Kidney epithelial cell (primary cell): ENCODE measurements at places on chromosomes 1 and 21.

DNA sequence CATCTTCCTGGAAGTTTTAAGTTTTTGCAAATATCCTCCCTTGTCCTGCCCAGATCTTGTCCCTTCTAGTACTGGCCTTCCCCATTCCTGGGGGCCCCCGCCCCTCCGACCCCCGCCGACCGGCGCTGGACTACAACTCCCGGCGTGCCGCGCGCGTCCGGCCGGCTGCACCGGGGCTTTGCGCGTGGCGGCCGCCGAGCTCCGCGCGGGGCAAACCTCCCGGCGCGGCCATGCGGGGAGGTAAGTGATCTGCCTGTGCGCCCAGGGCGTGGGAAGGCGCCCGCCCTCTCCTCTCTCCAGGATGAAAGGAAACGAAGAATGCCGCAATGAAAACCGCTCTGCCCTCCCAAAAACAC lies 3.2 kb upstream of the SAMD13 start:
- no peak for DNase-seq

DNA sequence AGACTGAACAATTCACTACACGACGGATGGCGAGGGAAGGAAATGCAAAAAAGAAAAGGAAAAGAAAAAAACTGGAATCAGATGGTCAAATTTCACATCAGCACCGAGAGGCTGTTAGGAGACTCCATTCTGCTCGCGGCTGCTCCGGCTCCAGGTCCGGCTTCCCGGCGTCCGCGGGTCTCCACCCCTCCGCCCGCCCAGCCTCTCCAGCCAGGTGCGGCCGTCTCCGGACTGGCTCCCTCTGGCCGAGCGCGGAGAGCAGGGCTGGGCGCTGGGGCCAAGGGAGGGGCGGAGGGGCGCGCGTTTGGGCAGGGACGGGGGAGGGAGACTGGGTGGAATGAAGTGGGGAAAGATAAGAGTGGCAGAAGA lies 332 bp downstream of the KCNJ6 start:
- DNase-seq = no peak

DNA sequence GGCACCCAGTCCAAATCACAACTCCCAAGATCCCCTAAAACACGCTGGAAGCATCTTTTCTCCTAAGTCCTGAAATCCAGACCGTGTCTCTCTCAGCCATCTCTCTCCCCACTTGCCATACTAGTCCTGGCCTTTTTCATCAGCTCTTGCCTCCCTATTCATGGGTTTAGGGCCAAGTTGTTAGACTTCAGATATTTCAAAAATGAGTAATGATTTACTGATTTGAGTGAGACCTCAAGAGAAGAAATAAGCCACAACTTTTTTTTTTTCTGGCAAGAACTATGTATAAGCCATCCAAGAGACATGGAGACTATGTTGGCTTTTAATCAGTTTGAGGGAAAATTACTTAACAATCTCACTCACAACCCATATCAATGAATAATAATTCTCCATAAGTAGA lies 62.5 kb downstream of the TBX15 start:
- no peak for DNase-seq

- no peak for DNase-seq
Measured at GRCh38 chr1:187617776-187618175, 789.0 kb downstream of the PLA2G4A start.

DNA sequence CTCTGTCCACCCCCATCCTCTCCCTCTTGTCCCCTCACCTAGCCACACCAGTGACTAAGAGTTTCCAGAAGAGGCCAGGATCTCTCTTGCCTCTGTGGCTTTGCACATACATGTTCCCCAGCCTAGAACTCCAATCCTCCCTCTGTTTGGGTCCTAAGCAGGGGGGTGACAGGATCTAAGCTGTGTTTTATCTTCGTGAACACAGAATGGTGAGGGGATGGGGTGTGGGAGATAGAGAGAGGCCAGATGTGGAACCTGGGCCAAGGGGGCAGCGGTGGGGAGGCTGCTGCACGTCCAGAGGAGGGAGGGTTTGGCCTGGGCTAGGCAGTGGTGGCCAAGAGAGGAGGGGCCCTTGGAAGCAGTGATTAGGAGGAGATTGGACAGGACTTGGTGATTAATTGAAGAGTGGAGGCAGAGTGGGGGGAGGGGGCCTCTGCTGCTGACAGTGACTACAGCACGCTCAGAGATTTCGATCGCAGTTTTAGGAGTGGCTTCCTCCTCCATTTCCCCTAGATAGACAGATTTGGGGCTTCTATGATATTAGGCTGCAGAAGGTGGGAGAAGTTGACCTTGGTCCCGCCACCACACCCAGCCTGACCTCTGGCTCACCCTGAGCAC lies 17.1 kb upstream of the ADGRB2 start:
- no peak for DNase-seq

- DNase-seq = no peak
Measured at GRCh38 chr1:112402682-112403643, 6.9 kb downstream of the CTTNBP2NL start.

GRCh38 chr1:18849261-18849711 lies 10.2 kb downstream of the TAS1R2 start:
- DNase-seq = no peak

DNA sequence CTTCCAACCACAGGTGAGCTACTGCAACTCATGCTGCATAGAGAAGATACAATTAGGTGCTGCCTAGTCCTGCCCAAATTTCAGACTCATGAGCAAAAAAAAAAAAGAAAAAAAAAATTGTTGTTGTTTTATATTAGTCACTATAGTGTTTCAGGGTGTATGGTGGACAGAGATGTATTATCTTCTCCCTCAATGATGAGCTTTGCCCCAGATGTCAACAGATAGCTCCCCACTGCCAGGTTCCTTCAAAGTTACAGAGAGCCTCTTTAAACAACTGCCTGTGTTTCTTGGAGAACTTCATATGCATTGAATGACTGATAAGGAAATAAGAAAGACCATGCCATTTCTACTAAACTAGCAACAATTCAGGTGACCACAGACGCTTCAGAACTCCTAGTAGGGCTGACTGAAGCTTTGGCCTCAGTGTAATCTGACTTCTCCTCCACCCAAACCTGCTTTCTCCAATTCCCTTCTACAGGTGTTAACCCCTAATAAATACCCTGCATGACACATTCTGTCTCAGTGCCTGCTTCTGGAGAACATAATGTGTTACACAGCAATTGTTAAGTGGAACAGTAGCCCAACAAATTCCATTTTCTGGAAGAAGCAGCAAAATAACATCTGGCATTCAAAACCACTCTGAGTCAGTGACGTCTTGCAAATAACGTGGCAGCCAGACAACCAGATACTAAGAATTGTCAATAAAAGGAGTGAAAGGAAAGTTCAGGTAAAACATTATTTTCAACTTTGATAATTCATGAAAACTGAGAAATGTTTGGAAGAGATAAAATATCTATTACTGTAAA lies 147.7 kb downstream of the CDC42BPA start:
- no peak for DNase-seq

GRCh38 chr21:17576080-17576835 lies 36.4 kb downstream of the BTG3 start:
- DNase-seq = no peak

DNA sequence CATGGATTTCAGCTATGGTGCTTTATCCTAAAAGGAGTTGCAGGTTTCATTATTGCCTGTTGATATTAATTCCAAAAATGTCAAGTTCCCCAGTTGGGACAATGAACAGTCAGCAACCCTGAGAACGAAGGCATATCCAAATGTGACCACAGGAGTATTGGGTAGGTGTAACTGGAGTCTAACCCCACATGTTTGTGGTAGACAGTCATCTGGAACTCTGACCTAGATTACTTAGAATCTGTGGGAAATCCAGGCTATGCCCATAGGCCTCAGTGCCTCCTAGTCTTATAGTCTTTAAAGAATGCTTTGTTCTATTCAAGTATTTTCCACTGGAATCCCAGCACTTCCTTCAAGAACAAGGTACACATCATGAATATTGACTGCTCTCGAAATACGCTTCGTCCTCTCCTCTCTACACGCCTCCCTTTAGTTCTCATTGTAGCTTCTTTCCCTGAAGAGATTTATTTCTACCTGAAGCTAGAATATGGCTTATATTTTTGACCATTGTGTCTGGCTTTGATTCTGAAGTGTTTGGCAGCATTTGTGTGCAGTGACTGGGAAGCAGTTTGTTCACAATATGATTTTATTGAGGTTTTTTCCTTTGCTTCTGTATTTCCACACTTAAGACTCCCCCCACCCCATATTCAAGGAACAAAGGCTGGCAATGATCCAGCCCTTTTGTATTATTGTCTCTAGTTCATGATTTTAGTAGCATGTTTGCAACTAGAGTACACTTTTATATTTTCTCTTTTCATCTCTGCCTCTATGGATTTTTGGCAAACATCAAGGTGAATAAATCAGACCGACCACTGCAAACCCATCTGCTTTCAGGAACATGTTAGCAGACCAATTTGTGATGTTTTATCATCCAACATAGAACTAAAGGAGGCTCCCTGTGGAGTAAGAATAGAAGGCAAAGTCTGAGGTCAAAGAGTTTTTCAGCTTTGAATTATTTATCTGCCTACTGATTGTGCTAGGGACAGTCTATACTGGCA lies 178.6 kb downstream of the GPR52 start:
- peak; percentile 12 for DNase-seq

DNA sequence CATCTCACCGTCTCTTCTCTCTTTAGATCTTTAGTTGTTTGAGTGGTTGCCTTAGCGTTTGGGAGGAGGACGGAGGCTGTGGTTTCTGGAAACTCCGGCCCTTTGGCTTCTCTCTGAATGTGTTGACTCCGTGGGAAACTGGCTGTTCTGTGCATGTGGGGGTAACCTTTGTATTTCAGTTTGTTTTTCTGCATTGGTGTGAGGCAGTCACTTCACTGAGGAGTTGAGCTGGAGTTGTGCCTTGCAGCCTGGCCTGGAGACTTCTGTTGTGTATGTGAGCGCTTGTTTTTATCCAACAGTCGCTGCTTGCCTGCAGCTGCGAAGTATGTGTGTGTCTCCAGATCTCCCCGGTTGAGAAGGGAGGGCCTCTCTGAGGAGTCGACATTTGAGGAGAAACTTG lies 33.6 kb downstream of the CLDN14 start:
- no peak for DNase-seq

GRCh38 chr1:23759277-23759676 lies 16.0 kb downstream of the ELOA start:
- DNase-seq = no peak

DNA sequence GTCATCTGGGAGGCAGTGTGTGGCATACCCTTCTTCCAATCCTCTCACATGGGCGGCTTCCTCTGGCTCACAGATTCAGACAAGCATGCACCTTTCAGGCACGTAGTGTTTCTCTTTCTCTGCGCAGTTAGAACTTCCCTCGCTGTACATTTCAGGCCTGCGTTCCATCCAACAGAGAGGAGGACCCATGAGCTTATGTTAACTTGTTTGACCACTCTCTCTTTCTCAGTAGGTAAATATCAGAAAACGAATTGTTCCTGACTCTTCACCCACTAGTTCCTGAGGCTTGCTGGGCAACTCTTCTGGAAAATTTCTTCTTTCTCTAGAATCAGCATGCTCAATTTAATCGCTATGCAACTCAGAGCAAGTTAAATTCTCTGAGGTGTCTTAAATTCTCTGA lies 85.5 kb downstream of the DDX20 start:
- no peak for DNase-seq
